Stimulated activated CD8-positive, alpha-beta memory T cell treated with anti-CD3 and anti-CD28 coated beads, Interleukin-7, amount 100 ng/mL, for 24 hours (primary cell): ENCODE measurements at places on chromosomes 2 and 18.

DNA sequence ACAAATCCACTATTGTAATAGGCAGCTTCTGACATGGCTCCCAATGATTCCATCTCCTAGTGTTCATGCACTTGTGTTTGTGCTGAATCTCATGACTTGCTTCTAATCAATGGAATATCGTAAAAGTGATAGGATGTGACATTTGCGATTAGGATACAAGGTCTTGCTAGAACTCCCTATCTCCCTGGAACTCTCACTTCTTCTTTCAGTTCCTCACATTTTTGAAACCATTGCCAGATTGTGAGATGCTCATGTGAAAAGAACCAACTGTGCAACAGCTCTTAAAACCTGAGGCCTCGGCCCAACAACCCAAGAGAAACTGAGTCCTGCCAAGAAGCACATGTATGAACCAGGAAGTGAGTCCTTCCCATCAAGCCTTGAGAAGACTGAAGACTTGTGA is 226.9 kb upstream of the DTNA start:
- no peak for DNase-seq

GRCh38 chr2:204249437-204249836 is 295.8 kb upstream of the PARD3B start:
- no peak for DNase-seq

GRCh38 chr18:2654928-2655177 is 673 bp upstream of the SMCHD1 start:
- peak; percentile 61 for DNase-seq

DNA sequence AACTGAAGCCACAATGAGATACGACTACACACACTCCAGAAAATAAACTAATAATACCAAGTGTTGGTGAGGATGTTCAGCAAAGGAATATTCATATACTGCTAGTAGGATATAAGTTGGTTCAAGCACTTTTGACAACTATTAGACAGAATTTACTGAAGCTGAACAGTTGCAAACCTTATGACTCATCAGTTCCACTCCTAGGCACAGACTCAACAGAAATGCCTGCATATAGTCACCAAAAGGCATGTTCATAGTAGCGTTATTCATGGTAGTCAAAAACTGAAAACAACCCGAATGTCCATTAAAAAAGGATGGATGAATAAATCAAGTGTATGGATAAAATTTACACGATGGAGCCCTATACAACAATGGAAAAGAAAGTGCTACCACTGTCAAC is 232.0 kb downstream of the ANAPC1 start:
- DNase-seq: no peak

- no peak for DNase-seq
Observed at GRCh38 chr18:36752929-36753865, 75.6 kb downstream of the TPGS2 start.

- DNase-seq: no peak
Observed at GRCh38 chr2:19426941-19427340, 68.5 kb upstream of the OSR1 start.

DNA sequence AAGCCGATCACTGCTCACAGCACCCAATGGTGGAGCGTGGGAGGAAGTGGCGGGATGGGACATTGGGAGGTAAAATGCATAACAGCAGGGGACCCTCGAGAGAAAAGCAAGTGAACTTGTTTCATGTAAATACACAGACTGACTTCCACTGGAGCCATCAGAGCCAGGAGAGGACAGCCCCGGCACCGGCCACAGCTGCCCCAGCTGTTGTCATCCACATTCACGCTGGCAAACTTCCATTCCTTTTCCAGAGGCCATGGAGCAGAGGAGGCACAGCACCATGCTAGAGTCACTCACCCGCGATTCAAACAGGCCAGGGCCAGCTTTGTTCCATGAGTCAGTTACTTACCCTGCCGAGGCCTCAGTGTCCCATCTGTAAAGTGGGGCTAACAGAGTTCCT is 610.9 kb upstream of the SALL3 start:
- no peak for DNase-seq
